ENCODE measurements at places on chromosomes 12 and 14.

DNA sequence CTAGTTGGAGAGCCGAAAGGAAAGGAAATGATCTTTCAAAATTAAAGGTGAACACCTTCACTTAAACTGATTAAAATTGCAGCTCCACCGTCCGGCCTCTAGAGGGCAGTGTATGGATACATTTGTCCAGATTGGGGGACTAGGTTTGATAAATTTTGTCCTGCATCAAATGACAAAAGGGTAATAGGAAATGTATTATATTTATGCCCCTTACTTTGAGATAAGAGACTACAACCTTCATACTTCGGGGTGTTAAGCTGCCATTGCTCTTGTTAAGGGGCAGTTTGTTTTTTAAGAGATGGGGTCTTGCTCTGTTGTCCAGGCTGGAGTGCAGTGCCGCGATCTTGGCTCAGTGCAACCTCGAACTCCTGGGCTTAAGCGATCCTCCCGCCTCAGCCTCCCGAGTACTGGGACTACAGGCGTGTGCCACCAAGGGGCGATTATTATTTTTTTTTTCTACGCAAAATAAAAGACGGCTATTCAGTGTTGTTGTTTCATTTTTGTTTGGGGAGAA, 818 bp upstream of the SUOX start:
- peak; percentile 45 for ATAC-seq

DNA sequence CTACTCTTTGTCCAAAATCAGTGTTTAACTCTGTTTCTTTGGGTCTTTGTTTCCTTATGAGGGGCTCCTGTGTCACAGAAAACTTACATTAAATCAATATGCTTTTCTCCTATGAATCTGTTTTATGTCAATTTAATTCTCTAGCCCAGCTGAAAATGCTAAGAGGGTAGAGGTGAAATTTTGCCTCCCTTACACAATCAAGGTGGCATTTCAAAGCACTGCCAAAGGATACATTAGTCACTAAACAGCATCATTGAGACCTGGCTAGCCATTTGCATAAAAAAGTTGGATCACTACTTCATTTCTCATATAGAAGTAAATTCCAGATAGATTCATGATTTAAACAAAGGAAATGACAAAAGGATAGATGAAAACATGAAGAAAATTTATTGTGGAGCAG, 12.1 kb downstream of the TCL1B start:
- ATAC-seq = no peak

DNA sequence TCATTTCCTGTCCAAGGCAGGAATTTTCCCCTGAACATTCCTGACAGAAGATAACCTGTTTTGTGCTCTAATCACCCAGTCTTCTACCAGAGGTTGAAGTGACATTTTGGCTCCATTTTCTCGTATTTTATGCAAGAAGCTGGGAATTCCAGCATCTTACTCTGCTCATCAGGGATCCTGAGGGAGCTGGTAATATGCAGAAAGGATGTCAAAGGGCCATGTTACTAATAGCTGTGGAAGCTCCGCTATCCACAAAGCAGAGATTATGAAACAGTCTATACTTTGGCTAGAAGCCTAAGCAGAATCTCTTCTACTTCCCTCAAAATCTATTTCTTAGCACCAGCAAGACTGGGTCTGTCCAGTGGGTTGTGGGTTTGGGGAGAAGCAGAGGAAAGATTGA, 613.0 kb downstream of the DIO2 start:
- no peak for ATAC-seq

DNA sequence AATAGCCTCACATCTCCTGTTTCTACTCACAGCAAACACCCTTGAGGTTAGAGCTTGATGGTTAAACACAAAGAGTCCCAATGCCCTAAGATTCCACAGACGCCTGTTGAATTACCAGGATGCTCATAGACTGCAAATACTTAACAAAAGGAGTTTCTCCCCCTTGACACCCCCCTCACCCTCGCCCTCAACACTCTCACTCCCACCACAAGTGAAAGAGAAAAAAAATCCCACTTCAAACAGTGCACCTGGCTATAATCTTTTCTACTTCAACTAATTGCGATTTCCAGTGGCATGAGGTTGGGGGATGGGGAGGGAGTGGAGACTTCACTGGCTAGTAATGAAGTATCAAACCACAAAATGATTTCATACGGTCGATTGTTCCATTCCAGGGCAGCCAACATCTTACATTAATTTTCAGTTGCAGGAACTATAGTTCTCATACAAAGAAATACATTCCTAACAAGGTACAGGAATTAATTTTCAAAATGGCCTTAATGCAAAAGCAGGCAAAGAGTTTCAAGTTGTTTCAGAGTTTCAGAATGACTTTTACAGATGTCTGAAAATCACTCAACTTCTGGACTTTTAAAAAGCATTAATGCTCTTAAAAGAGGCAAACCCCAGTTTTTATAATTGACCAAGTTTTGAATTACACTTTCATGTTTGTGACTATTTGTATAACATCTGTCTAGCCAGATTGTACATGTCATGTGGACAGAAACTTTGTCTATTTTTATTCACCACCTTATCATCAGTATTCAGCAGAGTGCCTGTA, 390.7 kb downstream of the C12orf75 start:
- no peak for ATAC-seq

GRCh38 chr12:66228462-66228861, 39.4 kb downstream of the IRAK3 start:
- ATAC-seq = no peak

GRCh38 chr14:72545411-72546311, 348.2 kb downstream of the DPF3 start:
- ATAC-seq = no peak

DNA sequence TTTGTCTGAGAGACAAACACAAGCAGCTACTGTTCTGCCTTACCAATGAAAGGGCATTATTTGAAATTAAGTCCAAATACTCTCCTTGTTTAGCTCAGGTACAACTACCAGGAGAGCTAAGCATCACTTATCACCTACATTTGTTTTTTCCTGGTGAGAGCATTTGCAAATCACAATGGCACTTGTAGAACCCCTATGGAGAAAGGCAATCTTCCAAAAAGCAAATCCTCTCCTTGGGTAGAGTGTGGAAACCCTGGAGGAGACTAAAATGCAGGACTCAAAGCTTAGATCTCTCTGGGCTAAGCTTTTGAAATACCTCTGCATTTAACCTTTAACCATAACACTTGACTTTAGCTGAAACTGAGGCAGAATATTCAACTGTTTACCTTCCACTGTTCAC, 20.8 kb downstream of the GTSF1 start:
- no peak for ATAC-seq

DNA sequence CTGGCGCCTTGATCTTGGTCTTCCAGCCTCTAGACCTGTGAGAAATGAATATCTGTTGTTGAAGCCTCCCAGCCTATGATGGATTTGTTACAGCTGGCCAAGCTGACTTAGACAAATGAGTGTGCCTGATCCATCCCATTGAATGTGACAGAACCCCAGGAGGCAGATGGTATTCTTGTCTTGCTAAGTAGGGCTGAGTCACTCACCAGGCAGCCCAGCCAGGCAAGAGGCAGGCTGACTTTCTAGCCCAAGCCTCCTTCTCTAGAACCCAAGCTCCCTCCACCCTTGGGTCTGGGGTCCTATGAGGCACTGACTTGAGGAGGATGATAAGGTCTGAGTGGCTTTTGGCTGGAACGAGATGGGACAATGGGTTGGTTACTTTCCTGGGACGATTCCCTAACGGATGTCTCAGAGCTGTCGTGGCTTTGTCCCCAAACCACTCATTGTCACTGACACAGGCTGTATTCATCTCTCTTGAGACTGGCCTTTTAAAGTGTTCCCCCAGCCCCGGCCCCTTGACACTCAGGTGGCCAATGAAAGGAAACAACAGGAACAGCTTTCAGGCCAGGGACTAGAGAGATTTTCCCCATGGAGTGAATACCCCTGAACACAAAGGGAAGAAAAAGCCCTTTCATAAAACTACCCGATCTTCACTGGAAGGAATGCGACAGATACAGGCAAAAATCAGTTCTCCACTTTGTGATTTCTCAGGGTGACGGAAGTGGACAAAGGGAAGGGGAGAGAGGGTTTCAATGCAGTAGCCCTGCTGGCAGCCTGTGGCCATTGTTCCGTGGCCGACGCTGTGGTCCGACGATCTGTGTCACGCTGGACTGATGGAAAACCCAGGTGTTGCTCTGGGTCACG, 264.2 kb downstream of the AACS start:
- ATAC-seq = no peak

- ATAC-seq = no peak
Measured at GRCh38 chr12:108360487-108360886, 21.4 kb upstream of the CMKLR1 start.

GRCh38 chr14:24699052-24699451, 65.1 kb upstream of the GZMB start:
- ATAC-seq = no peak

DNA sequence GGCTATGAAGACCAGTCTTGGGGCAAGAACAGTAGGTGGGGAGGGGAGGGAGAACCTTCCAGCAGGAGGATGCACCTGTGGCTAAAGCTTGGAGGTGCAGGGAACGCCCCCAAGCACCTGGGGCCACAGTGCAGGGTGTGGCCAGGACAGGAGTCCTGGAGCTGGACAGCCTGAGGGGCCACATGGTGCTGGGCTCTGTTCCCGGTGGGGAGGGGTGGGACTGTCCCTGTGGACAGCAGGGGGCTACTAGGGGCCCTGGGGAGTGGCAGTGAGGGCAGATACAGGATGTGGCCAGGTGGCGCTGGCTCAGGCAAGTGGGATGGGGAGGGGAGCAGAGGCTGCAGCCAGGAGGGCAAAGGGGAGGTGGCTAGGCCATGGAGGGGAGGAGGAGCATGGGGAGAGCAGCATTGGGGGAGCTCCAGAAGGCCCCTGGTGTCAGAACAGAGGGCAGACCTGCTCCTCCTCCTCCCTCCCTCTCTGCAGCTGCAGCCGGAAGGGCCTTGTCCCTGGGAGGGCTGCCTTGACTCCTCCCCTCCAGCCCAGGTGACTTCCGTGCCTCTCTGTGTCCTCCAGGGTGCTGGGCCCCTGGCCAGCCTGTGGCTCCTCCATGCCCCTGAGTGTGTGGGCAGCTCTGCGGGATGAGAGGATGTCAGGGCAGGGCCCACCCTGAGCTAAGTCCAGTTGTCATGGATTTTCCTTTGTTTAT, 68.4 kb upstream of the DLK1 start:
- ATAC-seq = no peak

DNA sequence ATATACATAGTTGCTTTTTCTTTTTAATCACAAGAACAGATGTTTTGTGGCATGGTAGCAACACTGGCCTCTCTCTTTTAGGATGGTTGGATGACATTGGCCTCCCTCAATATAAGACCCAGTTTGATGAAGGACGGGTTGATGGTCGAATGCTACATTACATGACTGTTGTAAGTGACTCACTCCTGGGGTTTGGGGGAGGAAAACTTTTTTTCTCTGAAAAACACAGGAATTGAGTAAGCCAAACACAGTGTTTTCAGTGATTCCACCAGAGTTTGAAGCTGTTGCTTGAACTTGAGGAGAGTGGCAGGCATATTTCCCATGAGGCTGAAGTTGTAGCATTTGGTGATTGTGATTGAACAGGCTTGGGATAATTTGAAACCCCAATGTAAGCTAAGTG, 13.7 kb upstream of the REP15 start:
- no peak for ATAC-seq

DNA sequence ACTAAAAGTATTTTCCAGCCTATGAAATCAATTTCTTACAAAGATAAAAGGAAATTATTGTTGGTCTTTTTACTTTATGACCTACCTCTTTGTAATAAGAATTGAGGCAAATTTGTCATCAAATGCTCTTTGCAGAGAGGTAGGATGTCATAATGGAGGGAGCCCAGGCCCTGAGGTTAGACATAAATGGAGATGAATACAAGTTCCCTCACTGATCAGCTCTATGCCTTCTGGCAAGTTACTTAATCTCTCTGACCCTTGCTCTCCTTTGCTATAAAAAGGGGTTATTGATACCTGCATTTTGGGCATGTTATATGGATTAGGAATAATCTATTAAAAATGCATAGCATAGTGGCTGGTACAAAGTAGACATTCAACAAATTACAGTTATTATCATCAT, 146.9 kb upstream of the KRR1 start:
- ATAC-seq = no peak

GRCh38 chr14:89957791-89958190, 2.1 kb downstream of the TDP1 start:
- no peak for ATAC-seq

GRCh38 chr14:95891742-95892141, 15.1 kb downstream of the TUNAR start:
- peak; percentile 79 for ATAC-seq

- ATAC-seq = peak; percentile 67
Measured at GRCh38 chr12:77087427-77087826, 22.1 kb upstream of the E2F7 start.

All from SK-N-SH treated with all-trans-retinoic acid at 6 μM for 48 hours (cell line).